ENCODE measurements at places on chromosomes 5 and 9.

DNA sequence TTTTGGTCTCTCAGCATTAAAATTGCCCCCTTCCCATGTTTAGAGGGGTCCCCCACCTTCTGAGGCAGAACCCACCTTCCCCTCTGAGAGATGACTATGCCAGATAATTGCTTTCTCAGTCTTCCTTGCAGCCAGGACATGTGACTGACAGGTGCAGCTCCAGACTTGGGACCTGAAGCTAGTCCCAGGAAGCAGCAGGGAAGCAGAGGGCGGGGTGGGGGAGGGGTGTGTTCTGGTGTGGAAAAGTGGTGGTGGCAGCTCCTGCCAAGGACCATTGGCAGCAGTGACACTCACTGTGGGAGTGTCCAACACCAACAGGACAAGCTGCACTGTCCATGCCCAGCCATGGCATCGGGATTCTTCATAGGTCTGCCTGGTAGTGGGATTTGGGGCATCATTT is 2.3 kb downstream of the EIF4E1B start:
- DNase-seq: no peak

- DNase-seq: no peak
Observed at GRCh38 chr5:141494761-141495452, 6.0 kb downstream of the PCDHGC5 start.

GRCh38 chr9:20592673-20593072 is 29.6 kb downstream of the MLLT3 start:
- DNase-seq: peak; percentile 41

GRCh38 chr5:124460642-124461041 is 285.8 kb downstream of the ZNF608 start:
- peak; percentile 4 for DNase-seq

- no peak for DNase-seq
Observed at GRCh38 chr9:9100070-9100469, 1300.5 kb upstream of the DMAC1 start.

GRCh38 chr5:111635916-111636570 is 121.0 kb downstream of the NREP start:
- peak; percentile 85 for DNase-seq

- DNase-seq: peak; percentile 78
Observed at GRCh38 chr5:149133795-149134777, 7.2 kb upstream of the ABLIM3 start.

- DNase-seq: no peak
Observed at GRCh38 chr5:112116371-112116770, 302.7 kb downstream of the EPB41L4A start.

DNA sequence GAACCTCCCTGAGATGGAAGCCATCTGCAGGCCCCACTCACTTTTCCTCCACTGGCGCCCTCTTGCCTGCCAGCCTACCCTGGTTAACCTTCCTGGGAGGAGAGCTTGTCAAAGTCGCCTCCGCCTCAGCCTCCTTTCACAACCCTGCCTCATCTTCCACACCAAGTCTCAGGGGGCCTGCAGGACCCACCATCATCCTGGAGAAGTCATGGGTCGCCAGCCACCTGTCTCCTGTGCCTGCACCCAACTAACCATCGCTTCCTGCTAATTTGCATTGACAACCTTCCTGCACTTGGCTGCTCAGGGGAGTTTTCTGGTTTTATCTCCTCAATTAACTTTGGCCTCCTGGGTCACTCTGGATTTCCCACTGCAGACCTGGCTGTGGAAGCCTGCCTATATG is 52.8 kb upstream of the GRHPR start:
- no peak for DNase-seq

DNA sequence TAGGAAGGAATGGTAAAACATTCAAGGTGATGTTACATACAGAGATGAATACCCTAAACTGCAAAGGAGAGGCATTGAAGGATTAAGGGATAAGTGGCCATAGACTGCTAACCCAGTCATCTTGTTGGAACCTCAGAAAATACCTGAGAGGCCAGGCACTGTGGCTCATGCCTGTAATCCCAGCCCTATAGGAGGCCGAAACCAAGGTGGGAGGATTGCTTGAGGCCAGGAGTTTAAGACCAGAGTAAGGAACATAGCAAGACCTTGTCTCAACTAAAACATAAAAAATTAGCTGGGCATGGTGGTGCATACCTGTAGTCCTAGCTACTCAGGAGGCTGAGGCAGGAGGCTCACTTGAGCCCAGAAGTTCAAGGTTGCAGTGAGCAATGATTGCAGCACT is 10.9 kb downstream of the ECM2 start:
- no peak for DNase-seq

DNA sequence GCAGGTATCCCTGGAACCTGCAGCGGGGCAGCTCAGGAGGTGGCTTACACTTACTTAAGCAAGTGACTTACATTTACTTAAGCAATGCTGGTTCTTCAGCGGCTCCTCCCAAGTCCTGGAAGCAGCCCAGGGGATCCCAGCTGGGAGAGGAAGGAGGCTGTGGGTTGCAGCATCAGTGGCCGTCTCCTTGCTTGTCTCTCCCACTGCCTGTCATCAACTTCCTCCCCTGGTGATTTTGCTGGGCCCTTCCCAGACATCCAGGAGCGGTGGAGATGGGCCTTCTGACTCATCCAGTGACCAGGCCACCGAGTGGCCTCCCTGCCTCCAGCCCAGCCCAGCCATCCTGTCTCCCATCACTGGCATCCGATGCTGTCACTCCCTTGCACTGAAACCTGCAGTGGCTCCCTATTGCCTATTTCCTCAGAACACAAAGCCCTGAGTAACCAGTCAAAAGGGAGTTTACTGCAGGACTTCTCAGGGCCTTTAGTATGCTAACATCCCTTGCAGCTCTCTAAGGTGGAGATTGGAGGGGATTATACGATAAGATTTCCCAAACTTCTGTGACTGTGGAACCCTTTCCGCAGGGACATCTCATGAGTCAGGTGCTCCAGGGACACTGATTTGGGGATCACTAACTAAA is 155.9 kb upstream of the PHYKPL start:
- peak; percentile 70 for DNase-seq

GRCh38 chr9:28915202-28915930 is 1342.1 kb upstream of the C9orf72 start:
- DNase-seq: no peak

DNA sequence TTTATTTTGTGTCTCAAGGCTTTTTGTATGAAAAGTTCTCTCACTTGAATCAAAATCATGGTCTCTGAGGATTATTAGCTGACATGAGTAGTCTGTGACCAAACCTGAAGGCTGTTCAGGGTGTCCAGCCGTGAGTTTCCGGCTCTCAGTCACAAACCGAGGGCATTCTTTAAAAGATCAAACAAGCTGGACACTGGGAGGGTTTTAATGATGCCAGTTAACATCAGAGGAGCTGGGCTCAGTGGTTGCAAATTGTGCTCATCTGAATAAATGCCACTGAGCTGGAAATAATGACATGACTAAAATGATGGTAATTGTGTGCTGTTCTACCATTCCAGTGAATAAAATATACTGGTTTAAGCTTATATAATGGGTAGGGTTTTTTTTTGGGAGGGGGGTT is 153.1 kb downstream of the FOCAD start:
- DNase-seq: no peak

- DNase-seq: peak; percentile 57
Observed at GRCh38 chr9:131773911-131774379, 34.1 kb upstream of the RAPGEF1 start.

- DNase-seq: no peak
Observed at GRCh38 chr5:24539613-24540012, 105.2 kb downstream of the CDH10 start.

DNA sequence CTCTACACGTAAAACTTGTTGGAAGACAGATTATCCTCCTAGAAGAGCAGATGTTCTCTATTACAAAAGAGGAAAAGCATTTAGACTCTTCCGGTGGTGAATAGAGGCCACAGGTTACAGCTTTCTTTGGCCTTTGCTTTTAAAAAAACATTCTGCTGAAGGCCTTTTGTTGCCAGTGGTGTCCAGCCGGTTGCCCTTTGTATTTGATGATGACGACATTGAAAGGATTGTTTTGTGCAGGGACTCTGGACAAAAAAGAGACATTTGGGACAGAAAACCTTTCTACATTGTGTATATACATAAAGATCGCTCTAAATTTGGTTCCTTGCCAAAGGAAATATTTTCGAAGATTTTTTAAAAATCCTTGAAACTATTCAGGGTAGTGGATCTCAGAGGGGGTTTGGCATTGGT is 180.3 kb downstream of the C9orf152 start:
- peak; percentile 74 for DNase-seq

- no peak for DNase-seq
Observed at GRCh38 chr5:134463991-134464760, 52.5 kb upstream of the CDKN2AIPNL start.
